ENCODE measurements at places on chromosomes 11 and 22. TPM values are rescaled to one million over a fixed set of nuclear protein-coding genes. Genes with fewer than 3 reads are reported as not detected.

DNA sequence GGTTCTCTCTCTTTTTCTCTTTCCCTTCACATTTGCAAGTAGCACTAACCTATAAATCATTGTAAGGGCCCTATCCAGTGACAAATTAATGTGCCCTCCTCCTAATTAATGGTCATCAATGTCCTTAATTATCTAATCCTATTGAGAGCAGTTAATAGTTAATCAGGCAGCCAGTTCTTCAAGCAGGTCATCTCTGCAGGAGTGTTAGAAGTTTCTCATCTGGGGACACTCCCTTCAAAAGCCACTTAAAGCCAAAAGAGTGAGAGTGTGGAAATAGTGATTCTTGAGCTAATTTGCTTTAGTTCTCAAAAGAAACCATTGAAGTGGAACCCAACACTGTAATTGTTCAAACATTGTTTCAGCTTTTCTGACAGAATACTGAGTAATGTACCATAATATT is 141.6 kb downstream of the ELP4 start:
- no peak for DNase-seq

GRCh38 chr11:17350455-17351171 is 987 bp upstream of the NCR3LG1 start:
- no peak for DNase-seq

DNA sequence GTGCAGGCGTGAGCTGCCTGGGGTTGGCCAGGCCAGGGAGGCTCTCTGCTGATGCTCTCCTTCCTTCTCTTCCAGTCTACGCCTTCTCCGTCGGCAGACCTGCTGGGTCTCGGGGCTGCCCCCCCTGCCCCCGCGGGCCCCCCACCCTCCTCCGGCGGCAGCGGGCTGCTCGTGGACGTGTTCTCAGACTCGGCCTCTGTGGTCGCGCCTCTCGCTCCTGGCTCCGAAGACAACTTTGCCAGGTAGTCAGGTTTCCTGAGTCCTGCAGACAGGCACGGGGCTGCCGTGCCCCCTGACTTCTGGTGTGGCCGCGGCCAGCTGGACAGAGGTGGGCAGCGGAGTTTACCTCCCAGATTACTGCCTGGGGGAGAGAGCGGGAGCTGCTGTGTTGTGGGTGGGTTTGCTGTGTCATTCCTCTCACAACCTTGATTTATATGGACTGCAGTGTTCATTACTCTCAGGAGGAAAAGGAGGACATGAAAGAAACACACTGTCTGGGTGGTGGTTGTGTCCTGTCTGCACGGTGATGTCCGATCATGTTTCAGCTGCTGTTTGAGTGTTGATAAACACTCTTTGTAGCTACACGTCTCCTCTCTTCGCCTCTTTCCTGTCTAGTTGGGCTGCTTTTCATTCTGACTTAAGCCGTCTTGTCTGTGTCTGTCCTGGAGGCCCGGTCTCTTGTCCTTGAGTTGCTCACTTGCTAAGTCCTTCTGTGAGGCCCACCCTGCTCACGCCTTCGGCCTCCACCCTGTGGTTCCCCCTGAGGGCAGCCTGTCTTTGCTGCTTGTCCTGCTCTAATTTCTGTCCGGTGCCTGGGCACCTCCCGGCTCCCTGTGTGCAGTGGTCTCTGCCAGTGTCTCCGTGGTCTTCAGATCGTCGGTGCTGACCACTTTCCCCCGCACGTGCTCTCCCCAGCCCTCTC is 35.9 kb downstream of the MUC6 start:
- DNase-seq: no peak

GRCh38 chr22:19803736-19804267 is 43.2 kb downstream of the TBX1 start:
- no peak for DNase-seq

GRCh38 chr22:22141771-22142591 is 102.6 kb upstream of the VPREB1 start:
- no peak for DNase-seq

DNA sequence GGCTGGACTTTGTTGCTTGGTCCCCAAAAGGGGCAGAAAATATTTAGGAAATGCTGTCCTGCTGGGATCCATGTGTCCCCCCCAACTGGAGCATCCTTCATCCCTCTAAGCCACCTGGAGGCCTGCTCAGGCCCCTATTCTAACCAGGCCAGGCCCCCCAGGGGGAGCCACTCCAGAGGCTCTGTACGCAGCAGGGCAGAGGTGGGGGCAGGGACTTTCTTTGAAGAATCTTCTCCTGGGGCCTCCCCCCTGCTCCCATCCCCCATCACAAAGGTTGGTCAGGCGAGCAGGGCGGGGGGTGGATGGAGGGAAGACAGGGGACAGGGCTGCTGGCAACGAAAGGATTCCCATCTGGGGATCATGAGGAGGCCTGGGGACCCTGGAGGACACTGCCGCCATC is 170.8 kb downstream of the MN1 start:
- DNase-seq: no peak

DNA sequence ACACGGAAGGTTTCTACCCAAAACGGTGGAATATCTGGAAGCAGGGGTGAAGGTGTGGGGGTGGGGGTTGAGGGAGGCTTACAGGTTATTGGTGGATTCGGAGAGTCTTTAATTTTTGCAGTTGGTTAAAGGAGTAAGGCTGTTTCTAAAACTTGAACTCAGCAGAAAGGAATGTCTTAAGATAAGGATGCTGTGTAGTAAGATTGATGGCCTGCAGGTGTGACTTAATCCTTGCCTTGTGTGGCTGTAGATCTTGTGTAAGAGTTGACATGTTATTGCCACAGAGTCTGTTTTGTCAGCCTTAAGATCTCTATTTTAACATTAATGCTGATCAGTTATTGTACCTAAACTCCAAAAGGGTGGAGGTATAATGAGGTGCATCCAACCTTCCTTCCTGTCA is 16.4 kb upstream of the OR6M1 start:
- no peak for DNase-seq

DNA sequence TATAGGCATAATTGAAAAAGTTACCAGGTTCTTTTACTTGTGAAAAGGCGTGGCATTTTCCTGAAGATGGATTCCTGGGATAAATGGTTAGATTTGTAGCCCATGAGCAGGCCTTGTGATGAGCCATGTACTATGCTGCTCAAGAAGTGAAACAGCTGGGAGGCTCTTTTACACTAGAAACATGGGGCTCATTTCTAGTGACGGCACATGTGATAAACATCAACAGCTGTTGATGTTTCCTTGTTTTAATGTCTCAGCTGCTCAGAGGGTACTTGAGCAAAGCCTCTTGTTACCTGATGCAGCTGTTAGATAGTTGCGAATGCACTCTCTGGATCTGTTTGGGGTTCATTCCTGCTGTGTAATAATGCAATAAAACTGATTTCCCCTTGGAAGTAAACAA is 396.8 kb downstream of the GUCY1A2 start:
- DNase-seq: no peak

DNA sequence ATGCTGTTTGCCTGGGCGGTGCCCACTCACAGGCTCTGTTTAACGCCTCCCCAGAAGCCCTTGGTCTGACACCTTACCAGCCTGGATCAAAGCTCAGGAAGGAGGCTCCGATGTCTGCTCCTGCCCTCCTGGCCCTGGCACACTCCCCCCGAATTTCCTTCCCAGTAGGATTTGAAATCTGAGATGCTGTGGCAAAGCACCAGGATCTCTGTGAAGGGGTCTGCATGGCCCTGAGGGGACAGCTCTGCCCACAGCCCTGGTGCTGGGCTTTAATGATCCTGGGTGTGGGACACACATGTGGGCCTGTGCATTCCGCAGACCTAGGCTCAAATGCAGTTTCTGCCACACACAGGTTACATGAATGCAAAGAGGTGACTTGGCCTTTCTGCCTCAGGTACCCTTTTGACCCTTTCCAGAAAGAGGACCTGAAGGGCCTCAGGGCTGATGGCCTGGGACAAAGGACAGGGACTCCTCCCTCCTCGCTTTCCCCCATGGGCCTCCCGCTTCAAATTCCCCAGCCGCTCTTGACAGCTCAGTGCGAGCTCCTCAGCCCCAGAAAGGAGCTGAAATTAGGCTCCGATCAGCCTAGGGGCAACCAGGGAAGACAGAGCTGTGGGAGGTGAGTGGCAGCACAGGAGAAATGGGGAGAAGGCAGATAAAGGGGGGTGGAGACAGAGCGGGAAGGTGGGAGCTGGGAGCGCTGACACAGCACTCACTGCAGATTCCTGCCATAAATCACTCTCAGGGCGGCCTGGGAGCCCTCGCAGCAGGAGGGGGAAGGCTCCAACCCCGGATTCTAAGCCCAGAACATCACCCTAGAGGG is 41.3 kb downstream of the TRIM29 start:
- DNase-seq: no peak

- peak; percentile 76 for DNase-seq
Observed at GRCh38 chr11:115759622-115760460, 255.6 kb upstream of the CADM1 start.

GRCh38 chr11:125397421-125397820 is 98.6 kb downstream of the FEZ1 start:
- no peak for DNase-seq

DNA sequence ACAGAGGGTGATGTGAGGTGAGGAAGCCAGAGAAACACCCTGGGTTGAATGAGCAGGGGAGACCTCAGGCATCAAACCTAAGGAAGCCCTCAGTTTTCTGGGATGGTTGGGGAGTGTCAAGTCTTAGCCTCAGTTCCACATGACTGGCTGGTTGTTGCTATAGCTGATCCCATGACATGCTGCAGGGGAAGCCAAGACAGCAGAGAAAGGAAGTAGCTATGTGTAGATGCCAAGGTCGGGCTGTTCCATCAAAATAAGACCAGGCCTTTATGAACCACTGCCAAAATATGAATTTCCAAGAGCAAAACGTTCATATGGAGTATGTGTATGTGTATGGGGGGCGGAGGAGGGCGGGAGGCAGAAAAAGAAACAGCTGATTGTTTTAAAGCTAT is 11.6 kb downstream of the CD59 start:
- no peak for DNase-seq

DNA sequence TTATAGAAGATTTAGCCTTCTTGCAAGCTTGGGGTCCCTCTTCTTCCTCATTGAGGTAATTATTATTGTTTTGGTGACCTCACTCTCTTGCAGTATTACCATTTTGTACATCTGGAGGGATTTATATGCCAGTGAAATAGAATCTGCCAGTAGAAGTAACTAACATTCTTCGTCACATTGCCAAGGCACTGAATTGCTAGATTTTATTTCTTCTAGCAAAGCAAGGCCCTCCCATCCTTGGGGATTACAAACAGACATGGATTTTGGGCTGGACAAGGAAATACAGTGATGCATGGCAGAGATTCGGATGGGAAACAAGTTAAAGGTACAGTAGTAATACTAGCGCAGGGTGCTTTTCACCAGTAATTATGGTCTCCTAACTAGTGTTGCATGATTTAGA is 7.8 kb downstream of the ADAMTS15 start:
- no peak for DNase-seq

- no peak for DNase-seq
Observed at GRCh38 chr11:66815646-66816045, 27.6 kb upstream of the RCE1 start.

DNA sequence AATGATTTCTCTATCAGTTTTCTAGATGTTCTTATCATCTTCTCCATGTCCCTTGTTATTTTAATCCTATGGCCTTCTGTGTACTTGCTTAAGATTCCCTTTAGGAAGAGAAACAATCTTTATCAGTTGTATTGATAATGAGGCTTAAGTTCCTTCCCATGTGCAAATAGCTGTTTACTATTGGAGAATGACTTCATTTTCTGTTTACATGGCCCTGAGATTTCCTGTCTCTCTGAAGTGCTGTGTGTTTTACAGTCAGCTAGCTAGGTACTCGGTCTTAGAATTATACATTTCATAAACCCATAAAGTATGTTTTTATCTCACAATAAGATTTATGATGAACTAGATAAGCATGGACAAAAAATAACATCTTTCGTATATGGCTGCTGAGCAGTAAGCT is 67.5 kb upstream of the CCDC179 start:
- no peak for DNase-seq

GRCh38 chr11:81869351-81870065 is 864.2 kb downstream of the FAM181B start:
- DNase-seq: no peak

GRCh38 chr11:7586376-7586775 is 72.6 kb downstream of the PPFIBP2 start:
- no peak for DNase-seq

GRCh38 chr11:112322173-112322790 is 61.6 kb upstream of the PLET1 start:
- no peak for DNase-seq

DNA sequence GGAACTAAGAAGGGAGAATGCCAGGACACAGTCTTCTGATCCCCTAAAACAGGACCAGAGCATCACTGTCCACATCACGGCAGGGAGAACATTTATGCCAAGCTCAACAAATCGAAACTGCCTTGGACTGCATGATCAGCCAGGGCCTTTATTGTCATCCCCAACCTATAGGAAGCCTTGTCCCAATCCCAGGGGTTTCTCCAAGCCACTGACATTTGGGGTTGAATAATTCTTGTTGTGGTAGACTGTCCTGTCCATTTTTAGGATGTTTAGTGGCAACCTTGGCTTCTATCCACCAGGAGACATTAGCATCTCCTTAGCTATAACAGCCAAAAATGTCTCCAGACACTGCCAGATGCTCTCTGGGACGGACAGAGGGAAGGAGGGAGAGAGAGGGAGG is 37.1 kb downstream of the RPL27A start:
- DNase-seq: no peak

GRCh38 chr11:133271206-133271605 is 261.1 kb downstream of the OPCML start:
- DNase-seq: no peak

- no peak for DNase-seq
Observed at GRCh38 chr11:131195661-131196517, 174.5 kb upstream of the NTM start.

DNA sequence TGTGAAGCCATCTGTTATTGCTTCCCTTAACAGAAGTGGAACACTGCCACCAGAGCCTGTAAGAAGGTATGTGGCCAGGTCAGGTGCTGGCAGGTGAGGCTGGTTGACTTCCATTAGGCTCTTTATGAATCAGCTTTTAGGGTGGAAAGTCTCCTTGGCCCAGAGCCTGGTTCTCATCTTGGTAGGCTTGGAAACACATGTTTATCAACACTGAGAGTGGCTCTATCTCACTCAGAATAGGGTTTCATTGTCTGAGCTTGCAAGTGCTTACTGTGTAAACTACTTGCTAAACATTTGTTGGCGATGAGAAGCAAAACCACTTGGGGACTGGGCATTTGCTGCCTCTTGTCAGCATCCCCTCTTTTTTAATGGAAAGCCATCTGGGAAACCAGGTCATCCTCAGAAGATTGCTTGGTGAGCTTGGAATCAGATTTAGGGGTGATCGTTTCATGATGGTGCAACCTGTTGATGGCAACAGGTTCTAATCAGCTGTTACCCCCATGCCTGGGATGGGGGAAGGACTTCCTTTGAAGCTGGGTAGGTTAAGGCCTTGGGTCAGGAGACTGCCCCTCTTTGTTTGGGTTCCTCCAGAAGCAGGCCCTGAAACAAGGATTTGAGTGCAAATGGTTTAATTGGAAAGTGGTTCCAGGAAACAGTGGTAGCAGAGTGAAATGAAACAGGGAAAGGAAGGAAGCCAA is 75.0 kb upstream of the AMPD3 start:
- DNase-seq: no peak

Gene SLC29A2
- 2.3 TPM for total RNA-seq

Gene MS4A12
- total RNA-seq: not detected

Gene ADAMTS15
- total RNA-seq: 6.4 TPM

Gene TSSK2
- total RNA-seq: not detected

Gene TRIM49D1
- not detected for total RNA-seq

Measured in sciatic nerve (tissue), 2 donors.